ENCODE measurements at places on chromosomes 7 and 10. TPM values are rescaled to one million over a fixed set of nuclear protein-coding genes. Genes with fewer than 3 reads are reported as not detected.

EGR2 gene
- total RNA-seq = 1.2 TPM

CALML3 gene
- total RNA-seq = 0.09 TPM

LIPK gene
- total RNA-seq = not detected

GJD4 gene
- not detected for total RNA-seq

CADPS2 gene
- total RNA-seq = 12.1 TPM

DMBT1 gene
- total RNA-seq = 59.0 TPM

IL6 gene
- total RNA-seq = 0.76 TPM
